ENCODE measurements at places on chromosomes 3 and 15.
A peak's percentile ranks its signal among the peaks of the same experiment; 100 is the strongest.

DNA sequence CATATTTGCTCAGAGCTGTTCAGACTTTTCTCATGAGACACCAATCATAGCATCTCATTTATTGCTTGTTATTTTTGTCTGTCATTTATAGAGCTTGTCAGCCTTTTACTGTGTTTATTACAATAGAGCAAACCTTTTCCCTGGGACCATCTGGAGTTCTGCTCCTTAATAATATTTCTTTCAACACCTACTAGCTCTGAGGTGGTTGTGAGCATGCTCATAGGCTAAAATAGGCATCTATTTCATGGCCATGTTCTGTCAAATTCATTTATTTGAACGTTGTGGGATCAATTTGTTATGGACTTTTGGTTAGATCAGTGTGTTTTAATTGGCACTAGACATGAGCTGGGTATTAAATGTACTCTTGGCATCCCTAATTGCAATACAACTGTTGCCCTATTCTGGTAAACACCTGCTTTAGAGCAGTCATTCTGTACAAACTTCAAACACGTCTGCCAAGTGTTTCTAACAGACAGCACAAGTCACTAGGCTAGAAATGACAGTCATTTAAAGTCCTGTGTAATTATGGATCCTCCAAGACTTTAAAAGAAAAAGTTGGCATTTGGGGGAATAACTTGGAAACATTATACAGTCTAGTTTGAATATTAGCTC lies 766.3 kb downstream of the ZNF385D start:
- DNase-seq, result no peak

- DNase-seq, result no peak
Measured at GRCh38 chr3:71893122-71893521, 108.2 kb upstream of the PROK2 start.

- DNase-seq, result no peak
Measured at GRCh38 chr3:69200384-69201068, 78.1 kb upstream of the LMOD3 start.

- no peak for DNase-seq
Measured at GRCh38 chr3:52879581-52879980, 17.8 kb downstream of the STIMATE start.

GRCh38 chr15:100255644-100256043 lies 86.1 kb downstream of the ADAMTS17 start:
- no peak for DNase-seq

- no peak for DNase-seq
Measured at GRCh38 chr3:59065240-59065639, 15.4 kb upstream of the CFAP20DC start.

GRCh38 chr15:99963976-99964375 lies 230.7 kb upstream of the LYSMD4 start:
- no peak for DNase-seq

GRCh38 chr3:112092496-112093179 lies 6.4 kb downstream of the C3orf52 start:
- DNase-seq, result peak; percentile 54

- peak; percentile 11 for DNase-seq
Measured at GRCh38 chr3:106542101-106542769, 673.4 kb upstream of the CBLB start.

GRCh38 chr3:112314649-112315048 lies 18.3 kb upstream of the CD200 start:
- DNase-seq, result no peak

- DNase-seq, result peak; percentile 42
Measured at GRCh38 chr3:52373676-52374075, 57.6 kb downstream of the DNAH1 start.

GRCh38 chr15:69656271-69657030 lies 203.8 kb downstream of the RPLP1 start:
- DNase-seq, result no peak

GRCh38 chr3:46067401-46067800 lies 40.1 kb upstream of the XCR1 start:
- DNase-seq, result no peak

Data from fibroblast of skin of scalp (primary cell).